Left ventricle myocardium superior (tissue), 1 donor: ENCODE measurements at places on chromosomes 3 and 15. TPM values are rescaled to one million over a fixed set of nuclear protein-coding genes. Genes with fewer than 3 reads are reported as not detected.

The TPRA1 gene
- 22.8 TPM for total RNA-seq

The CLDN18 gene
- total RNA-seq: not detected

The HHLA2 gene
- total RNA-seq: not detected

- no peak for DNase-seq
Observed at GRCh38 chr3:109325657-109326056, 9.3 kb upstream of the DPPA2 start.

GRCh38 chr3:197428952-197429351 lies 126.8 kb downstream of the BDH1 start:
- no peak for DNase-seq

- no peak for DNase-seq
Observed at GRCh38 chr3:171875923-171876412, 32.8 kb downstream of the TMEM212 start.

GRCh38 chr15:66287461-66288057 lies 5.8 kb upstream of the DIS3L start:
- DNase-seq: no peak

GRCh38 chr3:4979428-4980228 lies at the start of gene BHLHE40:
Gene BHLHE40 (plus strand): TSS chr3:4979437. CDS start chr3:4979719, 282 bp downstream.
- no peak for DNase-seq

GRCh38 chr15:72873379-72874233 lies 90.0 kb upstream of the ADPGK start:
- no peak for DNase-seq

- DNase-seq: no peak
Observed at GRCh38 chr15:40941068-40941527, 12.0 kb downstream of the DLL4 start.

GRCh38 chr3:16472593-16472992 lies 40.9 kb downstream of the RFTN1 start:
- peak; percentile 39 for DNase-seq

DNA sequence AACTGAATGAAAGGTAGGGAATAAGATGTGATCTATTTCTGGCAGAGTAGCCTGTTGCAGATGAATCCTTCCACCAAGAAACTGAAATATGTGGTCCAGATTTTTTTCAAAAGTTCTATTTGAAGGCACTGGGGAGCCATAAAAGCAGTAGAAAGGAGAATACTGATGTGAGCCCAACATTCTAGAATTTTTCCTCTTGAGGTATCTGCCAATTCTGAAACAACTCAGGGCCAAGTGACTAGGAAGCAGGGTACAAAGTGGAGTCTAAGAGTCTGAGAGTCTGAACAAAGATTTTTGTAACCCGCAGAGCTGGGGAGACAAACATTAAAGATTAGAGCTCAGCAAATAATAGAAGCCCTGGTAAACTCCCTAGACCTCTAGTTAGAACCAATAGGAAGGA lies 58.3 kb upstream of the SLCO3A1 start:
- DNase-seq: no peak

- DNase-seq: peak; percentile 90
Observed at GRCh38 chr3:122382888-122383666, at the start of gene MIX23. Gene MIX23 (minus strand): TSS chr3:122383231. CDS start chr3:122383224, 7 bp downstream.

GRCh38 chr3:72973031-72973723 lies 23.4 kb upstream of the PPP4R2 start:
- DNase-seq: no peak

DNA sequence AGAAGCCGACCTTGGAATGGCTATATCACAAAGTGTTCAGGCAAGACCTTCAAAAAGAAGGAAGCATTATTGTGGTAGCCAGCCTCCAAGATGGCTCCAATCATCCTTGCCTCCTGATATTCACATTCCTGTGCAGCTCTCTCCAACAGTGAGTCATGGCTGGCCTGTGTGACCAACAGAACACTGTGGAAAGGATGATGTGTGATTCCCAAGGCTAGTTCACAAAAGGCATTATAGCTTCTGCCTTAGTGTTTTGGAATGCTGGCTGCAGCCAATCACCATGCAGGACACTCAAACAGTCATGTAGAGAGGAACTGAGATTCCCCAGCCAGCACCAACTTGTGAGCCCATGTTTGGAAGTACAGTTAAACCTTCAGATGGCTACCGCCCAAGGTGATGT lies 102.6 kb downstream of the EFL1 start:
- no peak for DNase-seq

DNA sequence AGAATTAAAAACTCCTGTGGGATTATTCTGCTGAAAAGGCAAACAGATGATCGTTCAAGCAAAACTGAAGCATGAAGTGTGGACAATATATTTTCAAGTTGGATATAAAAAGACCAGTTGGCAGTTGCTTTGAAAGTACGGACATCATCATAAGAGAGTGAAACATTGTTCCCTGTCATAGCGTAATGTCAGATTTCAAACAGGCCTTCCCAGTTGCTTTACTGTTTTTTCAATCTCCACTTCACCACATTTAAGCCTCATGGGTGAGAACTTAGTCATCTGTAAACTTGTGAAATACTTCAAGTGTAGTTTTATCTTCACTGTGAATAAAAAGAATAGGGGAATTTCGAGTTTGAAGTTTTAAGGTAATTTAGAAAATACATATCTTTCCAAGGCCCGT lies 435.1 kb upstream of the CNTN3 start:
- no peak for DNase-seq

GRCh38 chr15:56775641-56776040 lies 42.3 kb upstream of the ZNF280D start:
- no peak for DNase-seq

GRCh38 chr3:141793476-141794260 lies 30.5 kb downstream of the GRK7 start:
- no peak for DNase-seq
